NCI-H2081 treated with DMSO at 0.1 percent for 48 hours (cell line): ENCODE measurements at places on chromosomes 4 and X.

GRCh38 chrX:13868591-13868990 is 51.7 kb upstream of the GPM6B start:
- DNase-seq, result no peak

- DNase-seq, result no peak
These were observed 16.7 kb upstream of the MSX1 start for GRCh38 chr4:4842476-4843441.

GRCh38 chrX:103554687-103555424 is 30.5 kb upstream of the TCEAL4 start:
- DNase-seq, result no peak

DNA sequence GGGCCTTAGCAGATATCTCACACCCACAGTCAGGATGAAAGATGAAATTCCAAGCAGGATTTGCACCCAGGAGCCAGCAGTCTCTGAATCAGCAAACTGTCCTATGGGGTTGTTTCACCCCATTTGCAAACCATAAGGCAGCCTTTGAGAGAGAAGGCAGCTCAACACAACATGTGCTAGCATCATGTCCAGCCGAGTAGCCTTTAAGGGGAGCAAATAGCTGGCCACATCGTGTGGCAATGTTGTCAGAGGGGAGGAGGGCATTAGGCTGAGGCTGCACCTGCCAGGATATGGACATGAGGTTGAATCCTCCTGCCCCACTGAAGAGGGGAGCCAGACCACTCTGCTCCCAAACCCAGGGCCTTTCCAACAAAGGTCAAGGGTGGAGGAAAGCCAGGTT is 20.6 kb upstream of the PJA1 start:
- no peak for DNase-seq
